GM03348 (cell line): ENCODE measurements at places on chromosomes 4 and X.

GRCh38 chrX:131365766-131366165 lies 76.7 kb upstream of the IGSF1 start:
- no peak for DNase-seq

DNA sequence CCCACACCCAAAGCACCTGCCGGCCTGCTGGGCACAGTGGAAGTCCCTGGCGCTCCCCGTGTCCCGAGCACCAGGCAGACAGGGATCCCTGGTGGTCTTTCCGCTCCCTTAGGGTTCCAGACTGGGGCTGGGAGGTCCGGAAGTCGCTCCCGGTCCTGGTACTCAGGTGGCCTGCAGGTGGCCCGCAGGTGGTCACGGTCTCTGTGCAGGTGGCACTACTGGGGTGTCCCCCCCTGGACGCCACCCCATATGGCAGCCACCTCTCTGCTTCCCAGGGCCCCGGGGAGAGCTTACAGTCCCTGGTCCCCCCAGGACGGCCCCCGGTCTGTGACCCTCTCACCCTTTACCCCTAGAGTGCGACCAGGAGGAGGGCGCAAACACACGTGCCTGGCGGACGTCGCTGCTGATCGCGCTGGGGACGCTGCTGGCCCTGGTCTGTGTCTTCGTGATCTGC lies 13.6 kb downstream of the SLC25A6 start:
- no peak for DNase-seq

GRCh38 chrX:42955349-42955748 lies 177.4 kb upstream of the PPP1R2C start:
- no peak for DNase-seq

DNA sequence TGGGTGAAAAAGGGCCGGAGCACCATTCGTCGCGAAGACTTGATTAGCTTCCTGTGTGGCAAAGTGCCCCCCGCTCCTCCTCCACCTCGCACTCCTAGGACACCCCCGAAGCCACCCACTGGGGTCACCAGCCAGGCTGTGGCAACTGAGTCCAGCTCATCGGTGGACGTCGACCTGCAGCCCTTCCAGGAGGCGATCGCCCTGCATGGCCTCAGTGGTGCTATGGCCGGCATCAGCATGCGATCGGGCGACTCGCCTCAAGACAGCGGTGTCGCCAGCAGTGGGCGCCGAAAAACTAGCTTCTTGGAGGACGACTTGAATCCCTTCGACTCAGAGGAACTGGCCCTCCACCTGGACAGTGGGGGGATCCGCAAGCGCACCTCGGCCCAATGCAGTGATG lies 126.8 kb upstream of the CXorf66 start:
- DNase-seq, result no peak

DNA sequence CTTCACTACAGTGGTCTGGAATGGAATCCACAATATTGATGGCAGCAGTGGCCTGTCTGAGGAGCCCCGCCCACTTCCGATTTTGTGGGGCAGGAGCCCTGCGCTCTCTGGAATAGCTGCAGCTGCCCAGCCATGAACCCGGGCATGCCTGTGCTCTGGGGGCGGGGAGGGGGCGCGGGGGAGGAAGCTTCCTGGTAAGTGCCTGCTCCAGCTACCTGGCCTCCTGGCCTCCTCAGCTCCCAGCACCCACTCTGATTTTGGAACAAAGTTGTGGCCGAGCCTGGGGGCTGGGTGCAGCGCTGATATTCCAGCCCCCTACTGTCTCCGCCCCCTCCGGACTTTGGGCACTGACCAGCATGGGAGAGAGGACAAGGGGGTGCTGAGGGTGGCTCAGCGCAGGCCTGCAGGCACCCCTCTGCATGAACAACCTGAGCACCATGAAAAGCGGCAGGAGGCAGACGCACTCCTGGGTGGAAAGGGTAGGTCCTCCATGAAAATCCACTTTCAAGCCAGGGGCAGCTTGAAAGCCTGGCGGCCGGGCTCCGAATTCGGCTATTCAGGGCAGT lies 972.7 kb upstream of the AGA start:
- no peak for DNase-seq

- no peak for DNase-seq
Measured at GRCh38 chr4:122865425-122865824, 38.8 kb downstream of the FGF2 start.

- DNase-seq, result no peak
Measured at GRCh38 chrX:109716431-109717028, 16.5 kb downstream of the ACSL4 start.

DNA sequence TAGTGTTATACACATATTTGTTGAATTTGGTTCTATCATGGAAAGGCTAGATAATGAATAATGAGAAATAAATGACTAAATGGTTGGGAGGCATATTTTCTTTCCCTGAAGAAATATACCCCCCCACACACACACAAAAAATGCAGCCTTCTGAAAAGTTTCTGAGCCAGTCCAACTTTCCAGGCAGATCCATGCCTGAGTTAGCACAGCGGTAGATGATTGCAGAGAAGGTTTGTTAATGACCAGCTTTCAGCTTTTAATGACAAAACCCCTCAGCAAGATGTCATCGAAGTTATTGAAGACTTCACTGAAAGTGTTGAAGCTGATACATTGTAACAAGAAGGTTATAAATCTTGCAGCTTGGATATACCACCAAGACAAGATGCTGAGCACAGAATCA lies 61.4 kb downstream of the GBA3 start:
- no peak for DNase-seq

DNA sequence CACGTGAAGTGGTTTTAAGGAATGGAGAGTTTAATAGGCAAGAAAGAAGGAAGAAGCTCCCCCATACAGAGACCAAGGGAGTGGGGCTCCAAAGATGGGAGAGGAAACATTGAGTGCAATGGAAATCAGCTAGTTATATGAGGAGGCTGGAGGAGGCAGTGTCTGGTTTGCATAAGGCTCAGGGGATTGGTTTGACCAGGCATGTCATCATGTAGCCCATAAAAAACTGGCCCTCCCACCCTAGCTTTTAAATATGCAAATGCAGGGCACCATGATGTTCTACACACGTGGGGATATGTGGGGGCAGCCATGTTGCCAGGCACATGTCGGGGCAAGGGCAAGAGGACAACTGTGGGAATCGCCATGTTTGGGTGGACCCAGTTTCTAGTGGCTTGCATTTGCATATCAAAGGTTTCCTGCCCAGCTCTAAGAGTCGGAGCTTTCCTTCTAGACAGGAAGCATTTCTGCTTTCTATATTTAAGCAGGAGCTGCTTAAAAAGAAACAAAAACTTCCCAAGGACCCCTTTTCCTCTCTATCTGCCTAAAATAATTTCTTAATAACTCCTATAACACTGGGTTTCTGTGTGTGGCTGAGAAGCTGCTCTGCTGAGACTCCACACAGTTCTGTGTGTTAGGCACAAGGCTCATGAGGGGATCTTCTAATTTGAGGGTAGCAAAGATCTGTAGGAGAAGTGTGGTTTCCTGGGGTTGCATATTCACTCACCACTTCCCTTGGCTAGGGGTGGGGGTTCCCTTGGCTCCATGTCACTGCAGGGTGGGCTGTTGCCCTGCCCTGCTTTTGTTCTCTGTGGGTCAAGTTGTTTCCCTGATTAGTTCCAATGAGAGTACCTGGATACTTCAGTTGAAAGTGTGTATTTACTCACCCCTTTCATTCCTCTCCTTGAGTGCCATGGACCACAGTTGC lies 113.5 kb downstream of the VSIG4 start:
- no peak for DNase-seq
